ENCODE measurements at places on chromosomes 13 and 19.

DNA sequence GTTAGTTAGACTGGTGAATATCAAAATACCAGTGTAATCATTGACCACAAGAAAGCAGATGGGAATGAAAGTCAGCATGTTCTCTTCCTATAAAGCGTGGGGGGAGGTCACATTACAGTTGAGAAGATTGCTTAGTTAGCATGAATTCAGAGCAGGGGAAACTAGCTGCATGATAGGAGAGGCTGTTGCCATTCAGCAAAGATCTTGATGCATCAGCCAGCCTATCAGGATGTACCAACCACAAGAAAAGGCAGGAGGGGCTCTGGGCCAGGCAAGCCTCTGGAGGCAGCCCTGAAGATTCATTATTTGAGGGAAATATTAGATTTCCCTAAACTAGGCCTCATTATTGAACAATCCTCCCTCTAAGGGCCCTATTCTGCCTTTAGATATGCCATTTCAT lies 5.0 kb upstream of the MTMR6 start:
- DNase-seq: no peak

- DNase-seq: no peak
Measured at GRCh38 chr13:54989418-54989817, 1960.8 kb downstream of the OLFM4 start.

- no peak for DNase-seq
Measured at GRCh38 chr19:38707512-38708114, 36.7 kb downstream of the CAPN12 start.

GRCh38 chr19:29193155-29193554 lies 19.8 kb downstream of the UQCRFS1 start:
- DNase-seq: no peak

DNA sequence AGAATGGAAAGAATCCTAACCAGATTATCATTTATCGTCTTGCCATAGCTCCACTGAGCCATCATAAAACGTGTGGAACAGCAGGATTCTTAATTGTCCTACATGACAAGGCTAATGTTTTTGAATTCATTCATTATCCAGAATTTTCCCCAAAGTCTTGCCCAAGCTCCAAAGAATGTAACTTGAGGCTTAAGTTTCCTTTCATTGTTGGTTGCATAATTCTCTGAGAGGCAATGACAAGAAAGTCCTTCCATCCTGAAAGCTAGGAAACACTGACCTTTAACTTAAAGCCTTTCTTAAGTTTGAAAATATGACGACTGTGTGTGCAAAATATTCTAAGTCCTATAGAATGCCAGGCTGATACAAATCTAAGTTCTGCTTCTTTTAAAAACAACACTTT lies 546.1 kb downstream of the SUCLA2 start:
- DNase-seq: no peak

GRCh38 chr19:13164343-13165161 lies 14.3 kb downstream of the IER2 start:
- DNase-seq: peak; percentile 50

DNA sequence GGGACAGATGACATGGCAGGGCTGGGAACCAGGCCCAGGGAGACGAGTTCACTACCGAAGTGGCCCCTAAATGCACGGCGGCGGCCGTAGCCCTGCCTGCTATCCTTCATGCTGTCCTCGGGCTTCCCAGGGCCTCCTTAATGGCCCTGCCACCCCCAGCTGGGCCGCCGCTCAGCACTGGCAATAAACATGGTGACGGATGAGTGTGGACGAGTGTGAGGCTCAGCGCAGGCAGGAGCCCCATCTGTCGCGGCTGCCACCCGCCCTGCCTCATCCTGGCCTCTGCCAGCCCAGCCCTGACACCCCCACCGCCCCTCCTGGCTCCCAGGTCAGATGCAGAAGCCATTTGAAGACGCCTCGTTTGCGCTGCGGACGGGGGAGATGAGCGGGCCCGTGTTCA lies 13.6 kb downstream of the PIN1 start:
- DNase-seq: no peak

GRCh38 chr13:92317066-92317465 lies 909.5 kb upstream of the GPC6 start:
- DNase-seq: no peak

GRCh38 chr19:15197275-15197941 lies 3.4 kb downstream of the NOTCH3 start:
- no peak for DNase-seq

DNA sequence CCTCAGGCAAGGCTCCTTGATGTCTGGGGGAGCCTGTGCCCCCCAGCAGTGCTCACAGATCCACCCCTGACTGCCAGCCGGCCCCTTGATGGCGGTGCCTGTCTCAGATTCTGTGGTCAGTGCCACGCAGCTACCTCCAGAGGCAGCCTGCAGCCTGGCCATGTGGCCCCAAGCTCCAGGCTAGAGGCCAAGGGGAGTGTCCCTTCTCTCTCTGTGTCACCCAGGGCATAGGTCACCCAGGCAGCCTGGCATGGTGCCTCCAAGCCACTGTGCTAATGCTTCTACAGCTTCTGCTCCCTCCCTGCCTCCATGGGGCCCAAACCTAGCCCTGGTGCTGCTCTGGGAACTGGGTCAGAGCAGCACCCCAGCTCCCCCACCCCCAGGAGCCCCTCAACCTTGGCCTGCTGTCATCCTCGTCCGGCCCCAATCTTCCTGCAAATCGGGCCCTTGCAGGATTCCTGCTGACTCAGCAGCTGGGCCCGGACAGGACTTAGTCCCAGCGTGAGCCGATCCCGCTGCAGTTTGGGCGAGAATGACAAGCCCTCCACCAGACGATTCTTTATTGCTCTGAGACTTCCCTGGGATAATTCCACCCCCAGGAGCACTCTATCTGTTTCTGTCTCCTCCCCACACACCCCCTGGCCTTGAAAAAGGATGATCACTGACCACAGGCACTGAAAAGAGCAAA lies 2.8 kb upstream of the ARL11 start:
- DNase-seq: no peak

DNA sequence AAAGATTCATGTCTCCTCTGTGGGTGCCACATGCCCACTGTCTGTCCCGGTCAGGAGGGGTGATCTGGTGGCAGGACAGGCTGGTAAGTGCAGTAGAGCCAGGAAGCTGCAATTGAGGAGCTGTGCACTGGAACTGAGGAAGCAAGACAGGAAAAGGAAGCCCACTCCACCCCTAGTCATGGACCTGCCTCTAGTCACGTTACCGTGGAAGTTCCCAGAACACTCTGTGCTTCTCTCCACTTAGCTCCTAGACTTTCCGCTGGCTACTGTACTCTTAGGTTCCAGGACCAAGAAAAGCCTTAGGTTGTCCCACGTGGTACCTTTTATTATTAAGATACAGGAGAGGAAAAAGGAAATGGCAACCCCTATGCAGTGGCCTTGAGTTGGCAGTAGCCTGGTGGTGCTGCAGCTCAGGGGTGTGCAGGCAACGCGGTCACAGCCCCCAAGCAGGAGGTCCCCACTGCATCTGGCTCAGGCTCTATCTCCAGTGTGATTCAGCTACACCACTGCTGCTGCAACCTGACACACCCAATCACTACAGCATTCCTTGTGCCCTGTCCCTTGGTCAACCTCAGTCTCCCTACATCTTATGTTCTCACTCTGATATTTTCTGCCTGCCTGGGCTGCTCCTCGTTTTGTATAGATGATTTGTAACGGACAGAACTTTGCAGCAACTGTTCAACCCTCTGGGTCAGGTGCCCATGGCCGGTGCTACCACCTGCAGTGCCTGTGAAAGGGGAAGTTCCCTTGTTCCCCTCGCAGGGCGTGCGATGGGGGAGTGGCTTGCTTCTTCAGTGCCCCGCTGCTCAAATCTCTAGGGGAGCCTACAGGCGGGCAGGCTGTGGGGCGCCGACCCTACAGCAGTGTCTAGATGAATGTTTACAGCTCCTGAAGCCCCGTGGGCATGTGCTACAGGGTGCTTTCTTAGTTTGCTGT lies 24.4 kb upstream of the GPR12 start:
- no peak for DNase-seq

DNA sequence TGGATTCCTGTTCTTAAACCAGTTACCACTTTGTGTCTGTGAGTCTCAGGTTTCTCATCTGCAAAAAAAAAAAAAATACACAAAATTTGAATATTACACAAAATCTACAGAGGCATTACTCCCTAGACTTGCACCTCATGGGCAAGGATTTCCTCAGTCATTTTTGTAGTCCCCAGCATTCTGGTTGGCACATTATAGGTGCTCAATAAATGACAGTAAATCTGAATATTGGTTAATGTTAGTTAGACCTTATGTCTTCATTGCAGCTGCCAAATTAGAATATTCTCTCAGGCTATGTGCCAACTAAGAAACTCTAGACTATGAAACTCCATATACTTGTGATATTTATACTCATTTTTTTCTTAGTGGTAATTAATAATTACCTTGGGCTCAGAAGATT lies 2.2 kb downstream of the ZNF507 start:
- DNase-seq: no peak

- DNase-seq: no peak
Measured at GRCh38 chr19:38252941-38253691, 3.1 kb downstream of the PPP1R14A start.

- DNase-seq: no peak
Measured at GRCh38 chr19:9065457-9066014, 21.3 kb upstream of the OR1M1 start.

GRCh38 chr13:93259527-93260080 lies 33.0 kb downstream of the GPC6 start:
- DNase-seq: no peak

- peak; percentile 52 for DNase-seq
Measured at GRCh38 chr19:4140237-4140711, 13.2 kb upstream of the CREB3L3 start.

DNA sequence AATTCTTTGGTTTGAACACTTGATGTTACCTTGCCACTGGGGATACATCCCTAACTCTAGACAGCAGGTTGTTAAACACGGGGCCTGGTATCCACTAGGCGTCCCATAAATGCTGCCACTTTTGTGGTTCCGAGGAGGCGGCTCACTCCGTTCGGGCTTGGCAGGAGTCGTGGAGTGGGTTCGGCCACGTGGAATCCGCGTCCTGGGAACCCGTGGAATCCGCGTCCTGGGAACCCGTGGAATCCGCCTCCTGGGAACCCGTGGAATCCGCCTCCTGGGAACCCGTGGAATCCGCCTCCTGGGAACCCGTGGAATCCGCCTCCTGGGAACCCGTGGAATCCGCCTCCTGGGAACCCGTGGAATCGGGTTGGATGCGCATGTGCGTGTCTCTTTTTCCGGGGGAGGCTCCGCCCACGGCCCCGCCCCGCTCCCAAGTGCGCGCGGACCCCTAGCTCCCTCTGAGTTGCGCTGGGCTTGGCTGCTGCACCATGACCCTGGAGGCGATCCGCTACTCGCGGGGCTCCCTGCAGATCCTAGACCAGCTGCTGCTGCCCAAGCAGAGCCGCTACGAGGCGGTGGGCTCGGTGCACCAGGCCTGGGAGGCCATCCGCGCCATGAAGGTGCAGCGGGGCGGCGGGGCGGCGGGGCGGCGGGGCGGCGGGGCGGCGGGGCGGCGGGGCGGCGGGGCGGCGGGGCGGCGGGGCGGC lies at the start of gene MRI1:
MRI1 (plus strand) TSS at position 422 of the 707 bp plus-strand sequence; CDS start at position 489, 67 bp downstream.
- peak; percentile 68 for DNase-seq

- no peak for DNase-seq
Measured at GRCh38 chr13:108860418-108860817, 231.0 kb downstream of the MYO16 start.

DNA sequence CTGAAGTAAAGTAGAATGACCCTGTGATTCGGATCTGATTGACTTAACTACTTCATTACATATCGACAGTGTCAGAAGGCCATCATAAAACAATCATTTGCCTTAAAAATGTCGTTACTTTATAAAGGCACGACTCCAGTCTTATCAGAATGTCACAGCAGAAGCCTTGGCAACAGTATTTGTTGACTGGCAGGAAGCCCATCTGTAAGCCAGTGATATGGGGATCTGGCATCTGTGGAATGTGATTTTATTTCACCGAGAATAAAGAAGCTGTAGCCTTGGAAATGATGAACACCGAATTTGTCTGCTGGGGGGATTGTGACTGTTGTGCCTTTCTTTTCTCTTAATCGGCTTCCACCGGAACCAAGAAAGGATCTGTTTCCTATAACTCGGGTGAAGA lies 362.5 kb downstream of the TDRD3 start:
- DNase-seq: no peak

GRCh38 chr13:109715902-109716301 lies 70.5 kb downstream of the IRS2 start:
- DNase-seq: no peak

GRCh38 chr13:40568246-40569023 lies 98.0 kb downstream of the FOXO1 start:
- no peak for DNase-seq

GRCh38 chr13:75752826-75753225 lies 116.7 kb downstream of the LMO7 start:
- no peak for DNase-seq

- no peak for DNase-seq
Measured at GRCh38 chr13:79870123-79870522, 389.2 kb downstream of the NDFIP2 start.

DNA sequence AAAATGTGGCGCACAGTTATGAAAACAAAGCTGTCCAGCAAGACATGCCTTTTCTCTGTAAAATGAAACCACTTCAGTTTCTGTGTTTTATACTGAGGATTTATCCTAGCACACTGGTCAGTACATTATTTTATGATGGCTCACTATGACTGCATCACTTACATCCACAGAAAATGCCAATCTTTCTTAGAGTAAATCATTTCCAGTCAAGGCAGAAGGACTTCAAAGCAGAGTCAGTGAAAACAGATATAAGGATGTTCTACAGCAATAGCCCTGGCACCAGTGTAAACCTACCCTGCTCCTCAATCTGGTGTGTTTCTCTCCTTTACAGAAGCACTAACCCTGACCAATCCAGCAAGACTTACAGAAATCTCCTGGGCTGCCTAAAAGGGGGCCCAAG lies 473.5 kb downstream of the GPC6 start:
- no peak for DNase-seq

DNA sequence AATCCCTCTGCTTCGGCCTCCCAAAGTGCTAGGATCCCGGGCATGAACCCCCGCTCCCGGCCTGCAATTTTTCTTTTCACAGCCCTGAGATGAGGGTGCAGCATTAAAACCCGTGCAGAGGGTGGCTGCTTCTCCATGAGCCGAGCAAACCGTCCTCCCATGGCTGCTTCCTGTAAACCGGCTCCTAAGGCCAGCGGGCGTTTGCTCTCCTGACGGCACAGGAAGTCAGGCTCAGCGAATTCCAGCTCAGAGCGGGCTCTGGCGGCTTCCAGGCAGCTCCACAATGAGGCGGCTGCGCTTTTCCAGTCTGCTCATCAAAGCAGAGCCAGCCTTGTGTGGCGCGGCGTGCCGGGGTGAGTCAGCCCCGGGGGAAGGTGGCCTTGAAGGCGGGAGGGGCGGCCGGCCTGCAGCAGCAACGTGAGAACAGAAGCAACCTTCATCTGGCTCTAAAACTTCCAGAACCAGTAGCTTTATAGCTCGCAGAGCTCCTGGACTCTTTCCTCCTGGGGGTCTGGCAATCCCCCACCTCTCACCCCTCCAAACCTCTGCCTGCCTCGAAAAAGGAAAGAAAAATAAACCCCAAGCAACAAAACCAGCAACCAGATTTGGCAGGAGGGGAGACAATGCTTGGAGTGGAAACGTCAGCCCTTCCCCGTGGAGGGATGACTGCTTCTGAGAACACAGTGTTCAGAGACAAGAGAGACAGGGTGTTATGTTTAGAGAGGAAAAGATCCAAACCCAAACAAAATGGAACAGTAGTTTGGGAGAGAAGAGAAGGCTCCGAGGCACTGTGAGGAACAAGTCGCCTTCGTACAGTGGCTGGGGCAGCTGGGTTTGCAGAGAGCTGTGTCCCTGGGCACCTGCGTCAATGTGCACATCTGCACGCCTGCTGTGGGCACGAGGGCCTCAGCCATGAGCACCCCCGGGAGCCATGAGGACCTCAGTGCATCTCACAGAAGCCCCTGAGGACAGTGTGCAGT lies 67.8 kb downstream of the GADD45B start:
- DNase-seq: peak; percentile 64
